ACHN (cell line): ENCODE measurements at places on chromosomes 1 and 21.

GRCh38 chr1:207241164-207241934, 80.1 kb upstream of the CD55 start:
- DNase-seq, result no peak

DNA sequence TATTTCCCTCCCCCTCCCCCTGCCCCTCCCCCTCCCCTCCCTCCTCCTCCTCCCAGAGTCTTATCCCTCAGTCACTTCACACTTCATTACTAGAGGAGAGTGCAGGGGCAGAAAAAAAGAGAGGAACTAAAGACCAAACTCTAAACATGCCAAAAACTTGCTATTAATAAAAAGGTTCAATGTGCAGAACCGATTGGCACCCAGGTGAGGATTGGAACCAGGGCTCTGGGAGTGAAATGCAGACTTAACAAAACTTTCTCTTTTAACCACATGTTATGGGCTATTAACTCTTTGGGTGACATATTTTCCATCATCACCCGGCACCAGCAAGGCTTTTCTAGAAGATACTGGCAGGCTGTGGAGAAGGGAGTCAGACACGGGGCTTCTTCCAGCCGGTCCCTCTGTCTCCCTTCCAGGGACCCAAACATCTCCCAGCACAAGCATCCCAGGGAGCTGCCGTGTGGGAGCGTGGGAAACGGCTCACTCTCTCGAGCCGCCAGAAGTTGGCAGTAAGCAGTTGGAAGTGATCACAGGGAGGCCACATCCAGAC, 13.6 kb downstream of the NID1 start:
- no peak for DNase-seq

DNA sequence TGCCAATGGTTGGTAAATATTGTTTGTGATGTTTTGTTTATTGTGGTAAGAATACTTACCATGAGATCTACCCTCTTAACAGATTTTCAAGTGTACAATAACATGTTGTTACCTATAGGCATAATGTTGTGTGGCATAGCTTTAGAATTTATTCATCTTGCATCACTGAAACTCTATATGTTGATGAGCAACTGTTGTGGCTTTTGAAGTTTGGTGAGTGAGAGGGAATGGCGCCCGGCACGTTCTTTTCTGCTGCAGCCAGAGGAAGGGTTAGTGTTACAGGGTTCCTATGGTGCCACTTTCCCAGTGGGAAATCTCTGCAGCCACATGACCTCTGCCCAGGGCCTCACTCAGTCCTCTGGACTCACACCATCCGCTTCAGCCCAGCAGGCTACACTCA, 342.5 kb upstream of the ADGRL2 start:
- no peak for DNase-seq

DNA sequence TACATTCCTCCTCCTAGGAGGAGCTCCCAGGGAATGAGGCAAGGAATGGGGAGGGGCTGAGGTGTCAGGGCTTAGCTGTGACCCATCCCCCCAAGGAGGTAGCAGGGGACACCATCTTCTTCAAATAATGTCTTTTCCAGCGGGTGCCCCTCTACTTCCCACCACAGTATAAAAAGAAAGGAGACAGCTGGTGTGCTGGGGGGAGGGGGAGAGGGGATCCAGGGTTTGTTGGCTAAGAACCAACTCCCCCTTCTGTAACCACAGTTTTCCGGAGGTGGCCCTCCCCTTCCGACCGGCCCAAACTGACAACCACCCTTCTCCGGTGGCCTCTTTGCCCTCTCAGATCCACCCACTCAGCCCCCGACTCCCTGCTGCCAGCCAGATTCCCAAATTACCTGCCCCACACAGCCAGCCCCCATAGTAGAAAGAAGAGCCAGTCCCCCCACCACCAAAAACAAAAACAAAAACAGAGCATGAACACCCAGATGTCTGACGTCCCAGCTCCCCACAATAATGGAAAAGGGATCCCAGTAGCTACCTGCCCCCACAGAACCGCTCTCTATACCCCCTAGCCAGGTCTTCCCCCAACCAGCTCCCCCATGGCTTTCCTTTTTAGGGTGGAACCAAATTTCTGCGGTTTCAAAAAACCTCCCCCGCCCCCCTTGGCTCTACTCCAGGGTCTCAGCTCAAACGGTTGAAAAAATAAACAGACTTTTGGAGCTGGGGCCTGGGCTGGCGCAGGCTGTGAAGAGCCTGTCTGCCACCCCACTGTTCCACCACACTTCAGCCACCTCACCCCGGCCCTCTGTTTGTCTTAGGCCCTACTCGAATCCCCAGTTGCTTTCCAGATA, 2.1 kb downstream of the ARHGEF2 start:
- DNase-seq, result peak; percentile 50

DNA sequence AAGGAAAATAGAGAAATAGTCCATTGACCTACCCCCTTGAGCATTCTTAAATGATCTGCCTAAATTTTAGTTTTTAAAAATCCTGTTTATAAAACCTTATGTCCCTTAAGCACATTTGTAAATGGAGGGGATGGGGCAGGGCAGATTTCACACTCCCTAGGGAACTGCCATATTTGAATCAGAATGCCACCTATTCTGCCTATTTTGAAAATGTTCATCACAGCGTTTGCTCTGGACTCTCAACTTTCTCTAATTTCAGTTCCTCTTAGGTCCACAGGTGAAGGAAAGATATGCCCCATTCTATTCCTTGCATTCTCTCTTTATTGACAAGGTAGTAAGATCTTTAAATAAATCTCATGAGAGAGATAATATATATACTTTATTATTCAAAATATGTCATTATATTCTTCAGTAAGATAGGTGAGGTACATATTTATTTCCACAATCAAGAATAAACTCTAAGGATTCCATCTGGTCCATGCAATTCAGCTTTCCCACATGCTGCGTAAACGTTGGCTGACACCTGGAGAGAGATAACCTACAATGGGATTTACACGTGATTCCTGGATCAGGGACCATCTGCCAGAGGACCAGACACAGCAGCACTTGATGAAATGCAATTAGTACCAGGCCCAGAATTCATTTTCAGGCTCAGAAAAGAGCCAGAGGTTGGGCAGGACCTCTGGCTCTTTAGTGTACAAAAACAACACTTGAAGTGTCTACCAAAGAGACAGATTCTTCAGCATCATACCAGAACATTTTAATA, 1.2 kb upstream of the LPGAT1 start:
- no peak for DNase-seq

DNA sequence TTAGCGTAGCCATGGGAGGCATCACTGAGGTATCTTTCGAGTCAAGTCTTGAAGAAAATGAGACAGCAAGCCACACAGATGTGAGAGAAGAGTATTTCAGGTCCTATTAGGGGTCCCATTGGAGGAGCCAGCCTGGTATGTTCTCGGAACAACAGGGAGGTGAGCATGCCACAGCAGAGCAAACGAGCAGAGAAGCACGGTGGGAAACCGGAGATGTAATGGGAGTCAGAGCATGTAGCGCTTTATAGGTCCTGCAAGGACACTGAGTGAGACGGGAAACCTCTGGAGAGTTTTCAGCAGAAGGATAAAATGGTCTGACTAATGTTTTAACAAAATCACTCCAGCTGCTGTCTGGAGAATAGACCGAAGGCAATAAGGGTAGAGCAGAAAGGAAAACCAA, 15.9 kb downstream of the H3-3A start:
- DNase-seq, result no peak

- DNase-seq, result no peak
Observed at GRCh38 chr1:184350573-184350972, 36.3 kb upstream of the C1orf21 start.

- DNase-seq, result no peak
Observed at GRCh38 chr1:178345807-178346206, 151.0 kb downstream of the CLEC20A start.

DNA sequence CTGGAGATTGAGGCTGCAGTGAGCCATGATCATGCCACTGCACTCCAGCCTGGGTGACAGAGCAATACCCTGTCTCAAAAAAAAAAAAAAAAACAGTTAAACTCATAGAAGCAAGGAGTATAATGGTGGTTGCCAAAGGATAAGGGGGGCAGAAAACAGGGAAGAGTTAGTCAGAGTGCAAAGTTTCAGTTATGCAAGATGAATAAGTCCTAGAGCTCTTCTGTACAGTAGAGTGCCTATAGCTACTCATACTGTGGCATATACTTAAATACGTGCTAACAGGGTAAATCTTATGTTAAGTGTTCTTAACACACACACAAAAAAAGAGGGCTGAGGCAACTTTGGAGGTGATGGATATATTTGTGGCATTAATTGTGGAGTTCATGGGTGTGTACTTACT, 75.6 kb upstream of the COA6 start:
- DNase-seq, result no peak

- DNase-seq, result no peak
Observed at GRCh38 chr1:157004806-157005205, 40.7 kb downstream of the ARHGEF11 start.

- DNase-seq, result no peak
Observed at GRCh38 chr21:8988696-8989095, 1532.7 kb upstream of the TPTE start.

DNA sequence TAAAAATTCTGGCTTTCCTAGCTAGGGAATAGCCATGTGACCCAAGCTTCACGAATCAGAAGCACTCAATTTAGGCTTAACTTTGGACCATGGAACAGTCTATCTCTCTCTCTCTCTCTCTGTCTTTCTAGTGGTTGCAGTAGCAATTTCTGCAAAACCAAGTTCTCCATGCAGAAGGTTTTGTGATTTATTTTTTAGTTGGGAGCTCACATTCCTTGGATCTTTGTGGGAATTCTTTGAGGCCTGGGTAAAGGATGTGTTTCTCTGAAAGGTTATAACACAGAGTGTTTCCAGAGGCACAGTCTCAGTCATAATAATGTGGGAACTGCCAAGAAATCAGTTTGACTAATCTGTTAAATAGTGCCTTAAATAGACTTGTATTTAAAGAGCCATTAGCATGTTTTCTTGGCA, 112.3 kb upstream of the COL11A1 start:
- no peak for DNase-seq

DNA sequence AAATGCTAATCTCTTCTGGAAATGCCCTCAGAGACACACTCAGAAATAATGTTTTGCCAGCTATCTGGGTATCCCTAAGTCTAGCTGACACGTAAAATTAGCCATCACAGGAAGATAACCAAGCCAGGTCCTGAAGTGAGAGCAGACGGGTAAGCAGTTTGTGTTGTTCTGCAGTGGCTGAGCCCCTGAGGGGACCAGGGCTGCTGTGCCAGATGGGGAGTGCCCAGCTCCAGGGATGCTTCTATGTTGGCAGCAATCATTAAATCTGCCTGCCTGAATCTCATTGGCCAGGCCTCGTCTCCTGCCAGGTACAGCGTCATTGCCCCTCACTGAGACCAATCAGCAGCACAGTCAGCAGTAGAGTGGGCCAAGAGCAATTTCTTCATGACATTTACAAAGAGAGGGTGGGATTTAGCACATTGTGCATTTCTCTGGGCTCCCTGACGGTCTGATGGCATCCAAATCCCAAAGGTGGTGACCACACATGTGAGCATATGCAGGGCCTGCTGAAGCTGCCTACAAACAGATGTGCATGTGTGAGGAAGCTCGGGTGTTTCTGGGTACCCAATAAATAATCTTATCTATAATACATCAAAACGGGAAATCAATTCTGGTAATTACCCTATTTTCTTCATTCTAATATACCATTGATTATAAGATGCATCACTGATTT, 58.7 kb upstream of the LRRN2 start:
- DNase-seq, result no peak

GRCh38 chr21:38263493-38263892, 6.7 kb downstream of the KCNJ15 start:
- DNase-seq, result no peak

DNA sequence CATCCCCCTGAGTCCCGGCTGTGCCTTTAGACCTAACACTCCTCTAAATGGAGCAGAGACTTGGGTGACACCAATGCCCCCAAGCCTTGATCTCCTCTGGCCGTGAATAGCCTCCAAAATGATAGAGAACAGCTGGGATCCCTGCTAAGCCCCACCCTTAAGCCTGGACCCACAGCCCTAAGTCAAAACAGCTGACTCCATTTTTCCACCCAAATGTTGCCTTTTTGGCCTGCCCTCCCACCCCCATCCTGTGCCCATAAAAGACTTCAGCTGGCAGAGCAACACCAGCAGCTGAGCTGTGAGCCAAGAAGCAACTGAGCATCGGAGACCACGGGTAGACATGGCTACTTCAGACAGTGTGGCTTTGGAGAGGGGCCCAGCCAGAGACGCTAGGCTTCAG, 420.8 kb downstream of the NPHP4 start:
- DNase-seq, result no peak

GRCh38 chr1:11920239-11920903, 5.9 kb downstream of the KIAA2013 start:
- DNase-seq, result no peak

GRCh38 chr1:218660678-218661053, 315.5 kb downstream of the TGFB2 start:
- DNase-seq, result peak; percentile 89

DNA sequence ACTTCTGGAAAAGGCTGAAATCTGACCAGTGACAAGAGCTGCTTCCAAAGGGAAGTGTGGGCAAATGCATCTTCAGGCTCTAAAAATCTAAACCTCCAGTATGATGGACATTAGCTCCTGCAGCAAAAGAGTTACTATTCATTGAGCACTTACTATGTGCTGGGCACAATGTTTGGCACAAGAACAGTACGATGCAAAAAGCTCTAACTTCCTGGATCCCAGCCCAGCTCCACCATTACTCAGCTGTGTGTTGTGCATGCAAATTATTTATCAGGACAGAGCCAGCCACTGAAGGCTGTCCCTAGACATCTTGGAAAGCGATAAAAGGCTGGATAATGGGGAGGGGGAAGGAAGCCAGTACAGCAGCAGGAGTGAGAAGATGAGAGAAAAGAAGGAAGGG, 143.5 kb downstream of the ELAVL4 start:
- DNase-seq, result no peak

GRCh38 chr1:243587823-243588560, 262.1 kb downstream of the AKT3 start:
- no peak for DNase-seq

GRCh38 chr1:59473831-59474230, 176.9 kb downstream of the FGGY start:
- DNase-seq, result no peak
